Neuronal stem cell (in vitro differentiated cells): ENCODE measurements at places on chromosomes 1 and 21.
A peak's percentile ranks its signal among the peaks of the same experiment; 100 is the strongest.

DNA sequence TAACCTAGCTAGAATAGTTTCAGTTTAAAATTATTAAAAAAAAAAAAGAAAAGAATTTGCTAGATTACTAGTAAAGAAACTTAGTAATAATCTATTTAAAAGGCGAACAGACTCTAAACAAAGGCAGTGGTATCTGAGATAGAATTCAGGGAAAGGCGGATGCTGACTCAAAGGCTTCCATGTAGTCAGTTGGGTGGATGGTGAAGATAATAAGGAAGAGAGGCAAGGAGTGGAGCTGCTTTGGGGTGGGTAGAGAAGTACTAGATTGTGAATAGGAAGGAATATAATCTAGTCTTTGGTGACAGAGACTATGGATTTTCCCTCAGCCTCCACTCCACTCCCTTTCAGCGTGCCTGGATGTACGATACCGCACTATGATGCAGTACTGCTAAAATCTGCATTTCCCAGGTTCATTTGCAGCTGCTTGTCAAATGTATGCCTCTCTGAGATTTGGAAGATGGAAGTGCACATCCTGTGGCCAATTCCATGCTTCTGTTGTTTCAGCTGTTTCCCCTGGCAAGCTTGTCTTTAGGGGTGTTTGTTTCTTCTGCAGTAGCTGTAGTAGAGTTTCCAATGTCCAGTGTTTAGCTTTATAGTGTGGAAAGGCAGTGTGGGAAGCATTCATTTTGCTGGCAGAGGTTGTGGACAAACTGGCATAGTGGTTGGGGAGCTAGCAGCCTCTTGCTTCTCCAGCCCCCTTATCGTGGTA is 184.6 kb upstream of the NRIP1 start:
- DNase-seq: no peak

DNA sequence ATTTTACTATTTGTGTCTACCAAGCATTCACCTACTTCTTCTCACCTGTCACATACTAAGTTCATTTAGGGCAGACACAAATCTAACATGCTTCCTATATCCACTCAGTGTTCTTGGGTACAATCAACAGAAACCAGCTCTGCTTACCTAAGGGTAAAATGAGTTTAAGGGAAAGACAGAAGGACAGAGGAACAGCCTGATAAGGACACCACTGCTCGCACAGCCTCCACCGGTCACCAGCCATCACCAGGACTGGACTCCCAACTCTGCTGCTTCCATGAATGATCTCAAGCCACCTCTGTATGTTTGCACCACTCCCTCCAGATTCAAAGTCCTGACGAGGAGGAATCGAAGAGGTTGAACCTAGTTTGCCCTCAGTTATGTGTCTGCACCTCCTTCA is 72.4 kb downstream of the JAK1 start:
- DNase-seq: no peak

GRCh38 chr1:193451001-193451400 is 264.6 kb upstream of the B3GALT2 start:
- DNase-seq: no peak

DNA sequence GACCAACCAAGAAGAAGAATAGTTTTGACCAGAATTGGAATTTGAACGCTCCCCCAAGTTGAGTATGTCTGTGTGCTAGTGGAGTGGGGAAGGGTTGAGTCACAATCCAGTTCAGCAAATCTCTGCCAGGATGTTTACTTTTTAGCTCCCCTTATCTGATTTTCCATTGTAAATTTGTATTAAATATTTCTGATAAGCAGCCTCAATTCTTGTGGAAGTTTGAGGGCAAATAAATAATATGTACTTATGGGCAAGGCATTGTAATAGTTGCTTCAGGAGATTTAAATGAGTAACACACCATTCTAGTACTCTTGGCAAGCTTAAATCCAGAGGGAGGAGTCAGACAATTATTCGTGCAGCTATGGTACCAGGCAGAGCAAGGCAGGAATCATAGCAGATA is 14.4 kb downstream of the CXADR start:
- no peak for DNase-seq

DNA sequence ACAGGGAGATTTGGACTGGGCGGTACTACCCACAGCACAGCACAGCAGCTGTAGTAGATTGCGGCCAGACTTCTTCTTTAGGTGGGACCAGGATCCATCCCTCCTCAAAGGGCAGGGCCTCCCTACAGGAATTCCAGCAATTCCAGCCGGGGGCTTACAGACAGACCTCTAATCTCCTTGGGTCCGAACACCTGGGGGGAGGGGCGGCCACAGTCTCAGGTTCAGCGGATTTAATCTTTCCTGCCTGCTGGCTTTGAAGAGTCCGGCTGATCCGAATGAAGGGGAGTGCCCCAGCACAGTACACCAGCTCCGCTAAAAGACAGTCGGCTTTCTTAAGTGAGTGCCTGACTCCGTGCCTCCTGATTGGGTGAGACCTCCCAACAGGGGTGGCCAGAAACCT is 1708.5 kb downstream of the BRINP3 start:
- peak; percentile 6 for DNase-seq

- DNase-seq: no peak
Observed at GRCh38 chr1:182003953-182004586, 57.4 kb downstream of the ZNF648 start.

DNA sequence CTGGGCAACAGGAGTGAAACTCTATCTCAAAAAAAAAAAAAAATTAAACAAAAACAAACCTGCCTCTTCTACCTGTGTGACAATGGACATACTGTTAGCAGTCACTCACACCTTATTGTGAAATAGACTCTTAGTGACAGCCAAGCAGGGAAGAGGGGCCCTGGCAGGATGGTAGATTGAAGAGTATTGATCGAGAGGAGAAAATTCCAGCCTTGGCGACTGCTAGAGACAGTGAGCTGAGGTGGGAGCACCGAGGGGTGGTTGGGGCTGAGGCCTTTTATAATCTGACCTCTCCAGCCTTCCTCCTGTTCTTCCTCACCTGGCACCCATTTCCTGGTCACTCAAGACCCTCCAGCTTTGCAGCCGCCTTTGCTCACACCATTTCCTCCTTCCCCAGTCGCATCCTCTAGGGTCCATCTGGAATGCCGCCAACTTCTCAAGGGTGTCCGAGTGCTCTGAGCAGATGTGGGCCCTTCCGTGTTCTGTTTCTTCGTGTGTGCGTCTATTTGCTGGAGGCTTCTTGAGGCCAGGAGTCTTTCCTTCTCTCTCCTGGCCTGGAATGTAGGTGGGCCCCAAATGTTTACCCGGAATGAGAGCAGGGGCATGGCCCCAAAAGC is 196.9 kb upstream of the TMEM51 start:
- DNase-seq: no peak

- no peak for DNase-seq
Observed at GRCh38 chr1:50880373-50880772, 79.7 kb downstream of the FAF1 start.

- no peak for DNase-seq
Observed at GRCh38 chr1:178456472-178456871, 40.3 kb downstream of the CLEC20A start.

DNA sequence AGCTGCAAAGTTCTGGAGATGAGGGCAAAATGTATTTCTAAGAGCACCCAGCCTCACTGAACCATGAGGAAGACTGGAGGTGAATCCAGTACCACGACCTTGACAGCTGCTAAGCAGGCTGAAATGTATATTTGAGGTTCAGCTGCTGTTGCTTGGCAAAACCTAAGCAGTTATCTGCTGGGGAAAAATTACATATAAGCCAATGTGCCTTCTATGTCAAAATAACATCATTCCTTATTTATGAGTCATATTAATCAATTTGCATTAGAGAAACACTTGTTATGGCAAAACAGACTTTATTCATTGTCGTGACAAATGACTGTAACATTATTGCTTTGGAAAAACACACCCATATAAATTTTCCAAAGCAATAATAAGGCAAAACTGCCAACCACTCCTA is 560.5 kb upstream of the NR5A2 start:
- DNase-seq: no peak

GRCh38 chr1:76669131-76669530 is 198.1 kb upstream of the ST6GALNAC5 start:
- no peak for DNase-seq

GRCh38 chr1:100535264-100535663 is 2.7 kb upstream of the GPR88 start:
- no peak for DNase-seq

GRCh38 chr1:32178380-32179192 is 889 bp upstream of the TXLNA start:
- no peak for DNase-seq

DNA sequence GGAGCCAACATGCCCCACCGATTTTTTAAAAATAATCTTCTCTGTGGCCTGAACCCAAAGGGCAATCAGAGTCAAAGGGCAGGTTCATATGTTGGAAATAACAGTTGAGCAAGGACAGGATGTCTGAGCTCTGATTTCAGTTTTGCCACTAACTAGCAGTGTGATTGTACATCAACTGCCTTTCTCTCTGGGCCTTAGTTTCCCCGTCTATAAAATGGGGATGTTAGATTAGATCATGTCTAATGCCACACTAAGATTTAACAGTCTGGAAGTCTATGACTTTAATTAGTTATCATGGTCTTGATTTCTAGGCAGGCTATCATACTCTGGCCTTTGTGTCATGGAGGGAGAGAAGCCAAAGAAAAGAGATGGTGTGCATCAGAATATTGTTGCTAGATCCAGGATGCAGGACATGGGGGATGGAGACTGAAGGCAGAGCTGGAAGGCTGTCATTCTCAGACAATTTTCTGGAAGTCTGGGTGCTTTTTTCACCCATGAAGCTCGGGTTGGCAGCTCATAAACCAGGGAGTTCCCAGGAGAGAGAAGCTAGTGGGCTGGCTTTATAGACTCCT is 28.4 kb downstream of the IER5 start:
- DNase-seq: no peak

DNA sequence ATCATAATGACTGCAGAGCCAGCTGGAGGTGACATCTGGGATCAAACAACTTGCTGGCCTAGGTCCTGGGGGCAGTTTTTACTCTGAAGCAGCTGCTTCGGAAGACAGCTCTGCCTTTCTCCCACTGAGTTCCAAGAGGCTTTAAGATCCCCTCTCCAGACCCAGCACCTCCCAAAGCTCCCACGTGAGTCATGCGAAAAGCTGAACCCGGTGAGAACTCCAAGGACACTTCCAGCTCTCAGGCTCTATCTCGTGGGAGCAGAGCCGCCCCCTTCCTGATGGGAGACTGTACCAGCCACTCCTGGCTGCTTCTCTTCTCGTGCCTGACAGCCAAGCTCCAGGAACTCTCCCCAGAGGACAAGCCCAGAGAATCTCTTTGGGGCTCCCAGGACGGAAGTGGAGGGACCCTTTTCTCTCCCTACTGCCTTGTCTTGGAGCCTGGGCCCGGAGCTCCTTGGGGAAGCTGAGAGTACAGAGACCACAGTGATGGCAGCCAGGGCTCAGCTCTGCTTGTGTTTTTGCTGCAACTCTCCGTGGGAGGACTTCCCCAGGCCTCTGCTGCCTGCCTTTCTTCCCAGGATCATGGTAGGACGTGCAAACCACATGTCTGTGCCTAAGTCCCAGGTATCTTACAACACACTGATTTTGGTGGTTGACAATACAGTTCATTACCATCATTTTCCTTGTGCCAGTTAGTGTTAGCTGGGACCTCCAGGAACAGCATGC is 40.6 kb downstream of the STUM start:
- no peak for DNase-seq

GRCh38 chr1:93738075-93738622 is 56.5 kb upstream of the BCAR3 start:
- DNase-seq: no peak

GRCh38 chr1:248585266-248585665 is 10.7 kb upstream of the OR2T34 start:
- DNase-seq: no peak

- no peak for DNase-seq
Observed at GRCh38 chr1:175040324-175040879, 17.2 kb upstream of the MRPS14 start.

DNA sequence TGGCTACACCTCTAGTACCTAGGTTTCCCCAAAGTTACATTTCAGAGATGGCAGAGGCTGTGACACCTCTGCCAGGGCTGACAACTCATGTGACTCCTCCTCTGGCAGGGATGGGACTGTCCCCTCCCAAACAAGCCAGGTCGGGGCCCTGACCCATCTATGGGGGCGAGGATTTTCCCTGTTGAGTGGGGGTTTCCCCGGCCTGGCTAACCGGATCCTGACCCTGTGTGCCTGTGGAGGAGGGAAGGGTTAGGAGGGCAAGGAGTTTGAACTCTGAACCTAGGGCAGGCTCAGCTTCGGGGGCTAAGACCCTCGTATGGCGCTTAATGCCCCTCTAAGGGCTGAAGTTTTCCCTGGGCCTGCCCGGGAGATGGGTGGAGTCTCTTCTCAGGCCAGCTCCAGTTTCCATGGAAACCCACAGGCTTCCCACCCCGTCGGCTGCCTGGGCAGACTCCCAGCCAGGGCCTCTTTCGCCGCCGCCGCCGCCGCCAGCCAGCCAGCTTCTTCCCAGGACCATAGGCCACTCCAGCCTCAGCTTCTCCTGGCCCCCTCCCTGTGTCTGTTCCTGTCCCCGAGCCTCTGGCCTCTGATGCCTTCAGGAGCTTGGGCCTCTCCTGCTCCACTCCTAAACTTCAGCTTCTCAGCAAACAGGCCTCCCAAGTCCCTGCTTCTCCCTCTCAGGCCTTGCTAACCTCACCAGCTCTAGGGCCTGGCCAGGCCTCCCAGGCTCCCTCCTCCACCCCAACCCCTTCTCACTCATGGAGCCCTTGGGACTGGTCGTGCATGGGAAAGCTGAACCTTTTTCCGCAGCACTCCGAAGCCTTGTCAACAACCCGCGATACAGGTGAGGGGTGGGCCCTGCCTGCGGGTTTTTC is at the start of gene BTBD19:
TSS of gene BTBD19 (plus strand) at position 461 of the 875 bp plus-strand sequence. CDS start at position 759, 298 bp downstream.
- no peak for DNase-seq

DNA sequence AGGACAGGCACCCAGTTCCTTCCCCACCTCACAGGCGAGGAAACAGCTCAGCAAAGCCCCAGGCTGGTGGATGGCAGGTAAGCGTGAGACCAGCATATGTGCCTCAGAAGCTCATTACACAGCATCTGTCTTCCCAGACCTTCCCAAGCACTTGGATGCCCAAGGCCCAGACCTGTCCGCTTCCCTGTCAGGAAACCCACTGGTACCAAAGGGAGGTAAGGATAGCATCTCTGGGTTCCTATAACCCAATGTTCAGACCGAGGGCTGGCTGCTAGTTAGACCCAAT is 3.3 kb downstream of the POFUT2 start:
- no peak for DNase-seq

DNA sequence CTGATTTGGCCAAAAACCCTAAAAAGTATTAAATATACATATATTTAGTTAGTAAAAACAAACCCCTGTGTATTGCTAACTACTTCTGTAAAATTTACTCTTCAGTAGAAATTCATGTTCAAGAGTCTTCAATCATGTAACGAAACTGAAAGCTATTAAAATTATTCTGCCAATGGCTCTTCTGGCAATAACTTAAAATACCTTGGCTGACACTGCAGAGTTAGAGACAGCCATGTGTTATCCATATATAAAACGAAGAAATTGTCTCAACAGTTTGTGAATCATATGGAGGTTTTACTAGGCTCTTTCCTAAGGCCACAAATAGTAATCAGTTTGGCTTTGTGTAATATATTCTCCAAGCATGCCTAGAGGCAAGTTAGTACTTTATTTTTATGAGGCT is 357.2 kb downstream of the COL11A1 start:
- no peak for DNase-seq

DNA sequence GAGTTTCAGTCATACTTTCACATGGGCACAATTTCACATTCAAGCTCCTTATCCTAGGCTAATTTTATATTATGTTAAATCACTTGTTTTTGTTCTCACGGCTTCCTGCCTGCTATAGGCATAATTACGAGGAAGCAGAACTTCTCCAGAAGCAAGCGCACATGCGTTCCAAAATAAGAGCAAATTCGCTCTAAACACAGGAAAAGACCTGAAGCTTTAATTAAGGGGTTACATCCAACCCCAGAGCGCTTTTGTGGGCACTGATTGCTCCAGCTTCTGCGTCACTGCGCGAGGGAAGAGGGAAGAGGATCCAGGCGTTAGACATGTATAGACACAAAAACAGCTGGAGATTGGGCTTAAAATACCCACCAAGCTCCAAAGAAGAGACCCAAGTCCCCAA is at the start of gene CORT:
TSS of gene CORT (plus strand) at position 281 of the 400 bp plus-strand sequence. CDS start 193 bp downstream, outside the sequence.
- no peak for DNase-seq
